ENCODE measurements at places on chromosomes 16 and 17.

DNA sequence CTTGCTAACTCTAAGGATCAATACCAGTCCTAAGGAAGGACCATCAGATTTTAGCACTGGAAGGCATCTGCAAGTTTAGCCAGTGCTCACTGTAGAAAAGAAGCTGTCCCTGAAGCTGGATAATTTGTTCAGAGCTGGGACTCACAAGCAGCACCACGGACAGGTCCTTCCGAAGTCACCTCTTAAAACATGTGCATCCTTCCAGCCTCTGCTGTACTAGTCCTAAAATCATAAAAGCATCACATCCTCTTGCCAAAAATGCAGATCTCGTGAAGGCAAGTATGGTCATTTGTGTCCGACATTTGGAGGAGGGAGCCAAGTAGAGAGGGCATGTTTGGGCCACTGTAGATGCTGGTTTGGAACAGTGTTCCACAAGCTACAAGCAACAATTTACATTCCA is 506.9 kb downstream of the RBFOX1 start:
- no peak for DNase-seq

- DNase-seq: no peak
These were observed 41.5 kb downstream of the KANSL1 start for GRCh38 chr17:46151762-46152161.

DNA sequence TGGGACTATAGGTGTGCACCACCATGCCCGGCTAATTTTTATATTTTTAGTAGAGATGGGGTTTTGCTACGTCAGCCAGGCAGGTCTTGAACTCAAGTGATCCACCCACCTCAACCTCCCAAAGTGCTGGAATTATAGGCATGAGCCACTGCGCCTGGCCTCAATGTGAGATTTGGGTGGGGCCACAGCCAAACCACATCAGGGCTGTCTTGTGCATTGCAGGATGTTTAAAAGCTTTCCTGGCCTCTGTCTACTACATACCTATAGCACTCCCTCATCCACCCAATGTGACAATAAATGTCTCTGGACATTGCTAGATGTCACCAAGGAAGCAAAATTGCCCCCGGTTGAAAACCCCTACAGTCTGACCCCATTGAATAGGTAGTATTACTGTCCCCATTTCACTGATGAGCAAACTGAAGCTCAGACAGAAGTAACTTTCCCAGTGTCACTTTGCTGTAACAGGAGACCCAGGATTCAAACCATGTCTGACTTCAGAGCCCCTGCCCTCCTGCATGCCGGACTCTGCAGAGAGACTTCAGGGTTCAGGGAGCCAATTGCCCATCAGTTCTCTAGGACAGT is 3.6 kb upstream of the MAP3K14 start:
- DNase-seq: no peak

DNA sequence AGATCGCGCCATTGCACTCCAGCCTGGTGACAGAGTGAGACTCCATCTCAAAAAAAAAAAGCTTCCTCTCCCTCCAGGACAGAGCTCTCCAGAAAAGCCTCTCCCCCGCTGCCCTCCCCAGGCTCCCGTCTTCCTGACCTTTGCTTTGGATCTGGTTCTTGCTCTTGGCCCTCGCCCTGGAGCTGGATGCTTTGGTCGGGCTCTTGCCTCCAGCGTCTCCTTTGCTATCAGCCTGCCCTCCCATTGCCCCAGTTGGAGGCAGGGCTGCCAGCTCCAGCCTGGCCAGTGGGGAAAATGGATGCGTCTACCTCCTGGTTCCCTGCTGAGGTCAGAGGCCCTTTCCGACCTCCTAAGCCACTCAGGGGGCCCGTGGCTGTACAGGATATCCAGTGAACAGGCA is 35.9 kb downstream of the TRARG1 start:
- no peak for DNase-seq

DNA sequence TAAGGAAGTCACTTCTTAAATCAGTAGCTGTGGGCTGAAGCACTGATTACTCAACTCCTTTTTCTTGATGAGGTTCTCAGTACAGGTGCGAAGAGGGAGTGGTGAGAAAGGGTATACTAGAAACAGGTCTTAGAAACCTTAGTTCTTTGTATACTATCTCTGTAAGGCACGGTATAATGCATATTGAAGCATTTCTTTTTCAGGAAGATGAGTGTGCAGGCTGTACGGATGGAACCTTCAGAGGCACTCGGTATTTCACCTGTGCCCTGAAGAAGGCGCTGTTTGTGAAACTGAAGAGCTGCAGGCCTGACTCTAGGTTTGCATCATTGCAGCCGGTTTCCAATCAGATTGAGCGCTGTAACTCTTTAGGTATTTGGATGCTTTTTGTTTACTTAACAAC is 39.2 kb downstream of the CYLD start:
- DNase-seq: no peak

GRCh38 chr17:78537217-78537860 is 39.9 kb downstream of the DNAH17 start:
- DNase-seq: no peak

- DNase-seq: no peak
These were observed 729.4 kb downstream of the CDH11 start for GRCh38 chr16:64392456-64392855.

DNA sequence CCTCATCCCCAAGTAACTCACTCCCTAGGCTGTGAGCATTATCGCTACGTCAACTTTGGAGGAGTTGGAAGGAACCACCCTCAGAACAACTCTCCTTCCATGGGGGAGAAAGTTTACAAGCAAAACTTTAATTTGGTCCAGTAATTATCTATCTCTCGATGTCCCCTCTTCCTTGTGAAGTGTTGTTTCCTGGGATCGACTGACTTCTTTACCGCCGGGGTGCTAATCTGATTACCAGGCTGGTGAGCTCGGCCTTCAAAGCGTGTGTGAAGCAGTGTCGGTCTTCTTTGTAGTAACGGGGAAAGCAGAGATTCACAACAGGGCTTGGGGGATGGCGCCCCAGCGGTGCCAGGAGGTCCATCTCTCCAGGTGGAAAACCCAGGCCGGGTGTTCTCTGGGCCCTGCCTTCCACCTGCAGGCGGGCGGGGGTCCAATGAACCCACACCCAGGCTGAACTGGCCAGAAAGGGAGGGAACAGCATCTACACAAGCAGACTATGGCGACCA is 14.5 kb upstream of the FOXF1 start:
- no peak for DNase-seq

GRCh38 chr16:21560462-21560861 is 38.9 kb upstream of the METTL9 start:
- no peak for DNase-seq

- DNase-seq: no peak
These were observed 2.4 kb upstream of the MARVELD3 start for GRCh38 chr16:71623597-71623996.

DNA sequence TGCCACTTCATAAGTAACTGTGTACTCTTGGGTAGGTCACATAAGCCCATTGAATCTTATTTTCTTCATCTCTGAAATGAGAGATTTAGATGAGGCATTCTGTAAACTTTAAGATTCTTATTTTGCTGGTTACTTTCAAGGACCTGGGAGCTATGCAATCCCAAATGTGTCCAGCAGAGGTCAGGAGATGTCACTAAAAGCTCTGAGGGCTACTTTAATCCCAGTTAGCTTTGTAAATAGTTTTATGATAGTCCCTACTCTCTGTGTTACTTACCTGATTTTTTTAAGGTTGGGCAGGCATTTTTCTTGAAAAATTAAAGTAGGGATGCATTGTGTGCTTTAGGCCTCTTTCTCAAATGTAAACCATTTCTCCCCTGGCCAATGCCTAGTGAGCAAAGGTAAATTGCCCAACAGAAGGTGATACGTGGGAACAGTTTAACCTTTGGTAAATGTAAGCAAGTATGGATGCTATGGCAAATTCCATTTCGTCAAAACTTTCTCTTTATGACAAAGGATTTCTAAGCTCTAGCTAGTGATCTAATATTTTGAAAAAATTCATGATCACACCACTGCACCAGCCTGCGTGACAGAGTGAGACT is 57.1 kb upstream of the WSB1 start:
- DNase-seq: peak; percentile 45

GRCh38 chr17:79054200-79054960 is 20.2 kb upstream of the ENGASE start:
- DNase-seq: no peak

DNA sequence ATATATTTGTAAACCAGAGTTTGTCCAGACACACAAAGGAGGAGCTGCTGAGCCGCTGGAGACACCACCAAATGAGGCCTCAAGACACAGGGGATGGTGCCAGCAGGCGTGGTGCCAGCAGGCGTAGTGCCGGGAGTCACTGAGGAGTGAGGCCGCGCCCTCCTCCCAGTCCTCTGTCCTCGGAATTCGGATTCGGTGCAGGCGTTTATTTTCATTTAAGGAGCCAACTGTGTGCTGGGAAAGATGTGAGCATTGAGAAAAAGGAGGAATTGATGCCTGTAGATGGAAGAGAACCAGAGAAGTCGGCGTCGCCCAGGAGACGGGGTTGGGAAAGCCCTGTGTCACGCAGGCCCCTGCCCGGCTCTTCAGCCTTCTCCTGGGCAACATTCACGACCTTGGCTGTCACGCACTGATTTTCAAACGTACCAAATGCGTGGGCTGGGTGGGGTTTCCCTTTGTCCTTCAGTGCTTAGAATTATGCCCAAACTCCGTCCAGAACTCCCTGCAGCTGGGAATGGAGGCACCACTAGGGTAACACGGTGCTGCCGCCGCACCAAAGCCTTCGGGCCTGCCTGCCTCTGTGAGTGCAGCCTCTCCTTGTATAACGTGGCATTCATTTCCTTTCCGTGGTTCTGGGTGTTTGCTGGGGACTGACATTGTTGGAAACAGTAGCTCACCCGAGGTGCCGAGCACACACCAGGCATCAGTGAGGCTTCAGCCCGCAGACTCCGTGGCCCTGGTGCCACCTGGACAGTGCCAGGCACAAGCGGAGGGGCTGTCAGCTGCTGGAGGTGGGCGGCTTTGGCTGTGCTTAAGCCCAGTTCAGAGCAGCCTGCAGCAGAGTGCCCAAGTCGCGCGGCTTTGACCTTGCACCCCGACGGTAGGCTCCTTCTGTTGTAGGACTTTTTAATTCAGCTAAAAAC is 49.0 kb upstream of the CHMP6 start:
- no peak for DNase-seq

- no peak for DNase-seq
These were observed 41.4 kb downstream of the SF3B3 start for GRCh38 chr16:70565053-70565452.

DNA sequence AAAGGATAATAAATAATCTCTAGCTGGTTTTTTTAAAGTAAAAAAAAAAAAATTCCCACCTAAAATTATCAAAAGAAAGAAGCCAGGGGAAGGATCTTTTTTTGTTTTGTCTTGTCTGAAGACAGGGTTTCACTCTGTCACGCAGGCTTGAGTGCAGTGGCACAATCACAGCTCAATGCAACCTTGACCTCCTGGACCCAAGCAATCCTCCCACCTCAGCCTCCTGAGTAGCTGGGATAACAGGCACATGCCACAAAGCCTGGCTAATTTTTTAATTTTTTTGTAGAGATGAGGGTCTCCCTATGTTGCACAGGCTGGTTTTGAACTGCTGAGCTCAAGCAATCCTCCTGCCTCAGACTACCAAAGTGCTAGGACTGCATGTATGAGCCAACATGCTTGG is 78.4 kb upstream of the STAC2 start:
- no peak for DNase-seq

Measured in activated T-helper 1 cell treated with anti-CD3 and anti-CD28 coated beads, Interleukin-2, amount 50 U/mL, for 16 hours (primary cell).